ENCODE measurements at places on chromosomes 5 and 9. TPM values are rescaled to one million over a fixed set of nuclear protein-coding genes. Genes with fewer than 3 reads are reported as not detected.

- no peaks in the 10 kb centered on the region for H3K36me3 ChIP-seq
- H3K4me3 ChIP-seq, result no peak overlapping the region
- DNase-seq, result no peak
- peaks cover 4% of the 10 kb centered on the region for H3K4me1 ChIP-seq
- H3K27ac ChIP-seq, result no peak overlapping the region
Observed at GRCh38 chr9:69546265-69546664, 125.9 kb downstream of the APBA1 start.

- no peaks in the 10 kb centered on the region for H3K4me1 ChIP-seq
- no peaks in the 10 kb centered on the region for H3K27me3 ChIP-seq
- no peaks in the 10 kb centered on the region for H3K36me3 ChIP-seq
- no peak overlapping the region for H3K27ac ChIP-seq
- H3K4me3 ChIP-seq, result no peak overlapping the region
- no peak for DNase-seq
Observed at GRCh38 chr9:85136987-85137386, 467.5 kb downstream of the NTRK2 start.

DNA sequence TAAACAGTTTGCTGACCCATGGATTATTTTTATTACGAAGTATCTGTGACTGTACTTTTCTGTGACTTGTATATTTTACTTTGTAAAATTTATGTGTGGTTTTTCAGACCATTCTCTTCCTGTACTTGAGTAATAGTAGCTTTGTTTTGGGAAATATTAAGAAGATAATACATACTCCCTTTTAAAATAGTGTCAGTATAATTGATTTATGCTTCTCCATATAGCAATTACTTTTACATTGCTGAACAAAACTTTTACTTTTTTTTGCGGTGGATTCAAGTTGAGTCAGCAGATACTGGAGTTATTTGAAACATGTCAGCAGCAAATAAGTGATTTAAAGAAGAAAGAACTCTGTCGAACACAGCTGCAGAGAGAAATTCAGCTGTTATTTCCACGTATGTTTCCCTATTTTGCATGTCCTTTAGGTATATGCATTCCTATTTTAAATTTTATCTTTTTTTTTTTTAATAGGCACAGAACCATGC lies 28.4 kb downstream of the TENT2 start:
- H3K36me3 ChIP-seq, result peaks cover 68% of the 10 kb centered on the region
- H3K4me1 ChIP-seq, result peaks cover 8% of the 10 kb centered on the region

DNA sequence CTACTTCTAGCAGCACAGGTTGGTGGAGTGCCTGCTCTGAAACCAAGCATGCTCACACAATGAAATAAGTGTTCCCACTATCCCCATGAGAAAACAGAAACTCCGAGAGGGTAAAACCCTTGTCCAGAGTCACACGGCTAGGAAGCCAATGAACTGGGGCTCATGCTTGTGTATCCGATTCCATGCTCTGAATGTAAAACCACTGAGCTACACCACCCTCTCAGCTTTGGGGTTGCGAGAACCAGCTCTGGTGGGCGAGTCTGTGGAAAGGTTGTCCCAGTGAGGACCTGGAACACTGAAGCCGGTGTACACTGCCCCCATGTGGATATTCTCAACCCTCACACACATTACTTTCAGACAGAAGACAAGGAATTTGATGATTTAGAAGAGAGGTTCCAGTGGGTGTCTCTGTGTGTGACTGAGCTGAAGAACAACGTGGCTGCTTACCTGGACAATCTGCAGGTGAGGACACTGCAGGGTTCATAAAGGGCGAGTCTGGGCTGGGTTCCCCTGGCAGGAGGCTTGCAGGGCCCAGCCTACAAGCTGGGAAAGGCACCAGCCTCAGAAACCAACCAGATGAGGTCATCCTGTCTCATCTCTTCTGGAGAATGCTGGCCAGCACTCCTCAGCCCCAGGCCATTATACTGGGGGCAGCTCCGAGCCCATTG lies 37.4 kb downstream of the ARHGEF37 start:
- H3K4me3 ChIP-seq, result no peak overlapping the region
- H3K27ac ChIP-seq, result no peak overlapping the region
- H3K36me3 ChIP-seq, result no peaks in the 10 kb centered on the region

DNA sequence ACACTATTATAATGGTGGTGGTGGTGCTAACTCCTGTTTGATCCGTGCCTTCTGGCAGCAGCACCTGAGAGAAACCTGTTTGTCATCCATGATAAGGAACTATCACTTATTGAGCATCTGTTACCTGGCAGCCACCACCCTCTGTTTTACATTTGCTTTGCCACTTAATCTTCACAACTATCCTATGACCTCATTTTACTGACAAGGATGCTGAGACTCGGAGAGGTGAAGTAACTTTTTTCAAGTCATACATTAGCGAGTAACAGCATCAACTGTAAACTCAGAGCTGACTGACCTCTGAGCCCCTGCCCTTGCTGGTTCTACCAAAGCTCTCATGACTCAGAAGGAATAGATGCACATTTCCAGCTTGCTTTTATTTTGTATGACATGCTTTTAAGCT lies 81.1 kb downstream of the EGFLAM start:
- H3K27ac ChIP-seq, result no peak overlapping the region
- no peaks in the 10 kb centered on the region for H3K4me1 ChIP-seq
- H3K36me3 ChIP-seq, result no peaks in the 10 kb centered on the region
- H3K4me3 ChIP-seq, result no peak overlapping the region
- no peak for DNase-seq
- H3K27me3 ChIP-seq, result peaks cover 3% of the 10 kb centered on the region

DNA sequence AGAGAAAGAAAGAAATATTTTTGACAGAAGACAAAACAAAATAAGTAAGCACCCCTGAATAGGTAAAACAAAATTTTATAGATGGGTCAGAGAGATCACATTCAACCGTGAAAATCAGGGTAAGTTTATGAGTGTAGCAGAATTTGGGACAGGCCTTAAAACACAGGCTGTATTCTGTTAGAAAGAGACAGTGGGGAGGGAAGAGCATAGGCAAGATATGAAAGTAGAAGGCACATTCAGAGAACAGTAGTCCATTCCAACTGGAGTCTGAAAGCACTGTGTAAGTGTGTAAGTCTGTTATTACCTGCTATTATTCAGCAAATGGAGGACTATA lies 38.6 kb downstream of the MRPS27 start:
- H3K27ac ChIP-seq, result no peak overlapping the region
- peaks cover 58% of the 10 kb centered on the region for H3K36me3 ChIP-seq
- H3K27me3 ChIP-seq, result no peaks in the 10 kb centered on the region

GRCh38 chr9:122125158-122125508 lies 32.0 kb upstream of the TTLL11 start:
- no peak overlapping the region for H3K27ac ChIP-seq
- H3K27me3 ChIP-seq, result peaks cover 30% of the 10 kb centered on the region
- H3K4me1 ChIP-seq, result peaks cover 7% of the 10 kb centered on the region

GRCh38 chr5:96509721-96510350 lies 76.8 kb upstream of the PCSK1 start:
- DNase-seq, result no peak
- H3K27me3 ChIP-seq, result peaks cover 14% of the 10 kb centered on the region
- H3K4me1 ChIP-seq, result no peaks in the 10 kb centered on the region
- H3K36me3 ChIP-seq, result no peaks in the 10 kb centered on the region
- no peak overlapping the region for H3K4me3 ChIP-seq

DNA sequence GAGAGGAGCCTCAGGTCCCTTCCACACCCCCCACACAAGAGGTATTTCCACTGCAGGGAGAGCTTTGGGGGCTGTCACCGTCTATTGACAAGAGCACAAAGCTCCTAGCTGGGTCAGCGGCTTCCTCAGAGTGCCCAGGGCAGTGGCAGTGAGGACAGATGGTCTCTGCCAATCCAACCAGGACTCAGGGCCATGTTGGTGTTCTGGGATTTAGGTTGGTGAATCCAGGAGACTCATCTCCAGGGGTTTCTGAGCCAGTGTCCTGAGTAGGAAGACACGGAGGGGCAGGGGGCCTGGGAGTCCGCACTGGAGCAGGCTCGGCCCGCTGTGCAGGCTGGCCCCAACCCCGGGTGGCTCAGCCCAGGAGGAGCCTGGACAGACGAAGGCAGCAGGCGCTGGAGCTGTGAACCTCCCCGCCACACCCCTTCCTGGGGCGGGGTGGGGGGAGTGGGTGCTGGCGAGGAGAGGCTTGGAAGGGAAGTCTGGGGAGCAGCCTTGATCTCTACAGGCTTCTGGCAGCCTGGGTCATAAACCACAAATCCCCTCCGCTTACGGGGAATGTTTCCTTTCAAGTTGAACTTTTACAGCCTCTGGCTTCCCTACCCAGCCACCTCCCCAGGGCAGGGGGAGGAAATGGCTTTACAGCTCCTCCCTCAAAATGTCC lies 19.6 kb downstream of the CRB2 start:
- H3K36me3 ChIP-seq, result no peaks in the 10 kb centered on the region
- H3K4me3 ChIP-seq, result no peak overlapping the region
- peaks cover 29% of the 10 kb centered on the region for H3K27me3 ChIP-seq
- DNase-seq, result no peak
- H3K27ac ChIP-seq, result no peak overlapping the region

DNA sequence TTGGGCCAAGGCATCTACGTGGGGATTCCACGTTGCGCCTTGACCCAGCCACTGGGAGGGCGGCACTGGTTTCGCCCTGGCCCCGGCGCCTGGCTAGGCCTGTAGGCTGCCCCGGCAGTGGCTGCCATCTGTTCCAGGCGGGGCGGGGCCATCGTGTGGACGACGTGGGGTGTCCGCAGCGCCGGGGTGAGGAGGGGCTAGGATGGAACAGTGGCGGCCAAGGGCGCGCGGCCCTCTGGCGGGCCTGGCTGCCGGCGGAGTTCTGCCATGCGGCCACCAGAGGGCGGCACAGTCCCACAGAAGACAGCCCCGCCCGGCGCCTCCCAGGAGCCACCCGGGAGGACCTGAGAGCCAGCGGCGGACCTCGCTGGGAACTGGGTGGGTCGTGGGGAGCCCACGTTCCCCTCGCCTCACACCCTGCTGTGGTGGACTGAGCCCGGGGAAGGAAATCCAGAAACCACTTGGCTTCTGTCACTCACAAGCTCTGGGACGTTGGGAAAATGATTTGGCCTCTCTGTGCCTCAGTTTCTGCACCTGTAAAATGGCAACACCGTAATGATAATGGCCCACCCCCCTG lies 22.6 kb upstream of the RAPGEF1 start:
- H3K27me3 ChIP-seq, result peaks cover 28% of the 10 kb centered on the region
- H3K27ac ChIP-seq, result no peak overlapping the region
- H3K36me3 ChIP-seq, result no peaks in the 10 kb centered on the region
- H3K4me3 ChIP-seq, result no peak overlapping the region

- H3K27me3 ChIP-seq, result peaks cover 26% of the 10 kb centered on the region
- H3K4me3 ChIP-seq, result no peak overlapping the region
- no peaks in the 10 kb centered on the region for H3K4me1 ChIP-seq
- H3K36me3 ChIP-seq, result no peaks in the 10 kb centered on the region
- H3K27ac ChIP-seq, result no peak overlapping the region
Observed at GRCh38 chr5:107277485-107278125, 393.1 kb downstream of the EFNA5 start.

Gene NMUR2
- total RNA-seq, result not detected

Gene NR2F1
- not detected for total RNA-seq

Gene F2RL2
- 0.05 TPM for total RNA-seq

Gene GDF9
- total RNA-seq, result not detected

Gene SLC45A2
- not detected for total RNA-seq

Gene ACSL6
- 34.0 TPM for total RNA-seq
